ENCODE measurements at places on chromosomes 5 and 9. TPM values are rescaled to one million over a fixed set of nuclear protein-coding genes. Genes with fewer than 3 reads are reported as not detected.

- H3K4me3 ChIP-seq: no peak overlapping the region
- H3K27ac ChIP-seq: no peak overlapping the region
- H3K4me1 ChIP-seq: no peaks in the 10 kb centered on the region
- no peak for DNase-seq
- no peaks in the 10 kb centered on the region for H3K36me3 ChIP-seq
Measured at GRCh38 chr5:98530224-98530623, 243.2 kb upstream of the RGMB start.

DNA sequence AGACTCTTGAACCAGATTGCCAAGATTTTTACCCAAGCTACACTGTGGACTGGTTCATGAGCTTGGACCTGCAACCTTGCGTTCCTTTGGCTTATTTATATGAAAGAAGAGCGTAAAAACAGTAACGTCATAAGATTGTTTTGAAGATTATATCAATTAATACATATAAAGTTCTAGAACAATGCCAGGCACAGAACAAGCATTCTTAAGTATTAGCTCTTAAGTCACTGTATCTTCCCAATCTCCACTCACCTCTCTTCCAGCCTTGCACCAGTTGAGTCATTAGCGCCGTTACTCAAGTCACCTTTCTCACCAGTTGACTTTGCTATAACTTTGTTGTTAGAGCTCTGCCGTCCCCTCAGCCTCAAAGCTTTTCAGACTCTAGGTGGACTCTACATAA lies 415.7 kb downstream of the PLK2 start:
- H3K27me3 ChIP-seq: no peaks in the 10 kb centered on the region
- no peaks in the 10 kb centered on the region for H3K4me1 ChIP-seq
- H3K27ac ChIP-seq: no peak overlapping the region
- H3K4me3 ChIP-seq: no peak overlapping the region
- no peak for DNase-seq

GRCh38 chr5:14118551-14119320 lies 24.4 kb upstream of the TRIO start:
- H3K4me3 ChIP-seq: no peak overlapping the region
- H3K27me3 ChIP-seq: no peaks in the 10 kb centered on the region
- H3K36me3 ChIP-seq: no peaks in the 10 kb centered on the region
- H3K27ac ChIP-seq: no peak overlapping the region
- no peaks in the 10 kb centered on the region for H3K4me1 ChIP-seq
- no peak for DNase-seq

The ATP10B gene
- 4.2 TPM for total RNA-seq

The PDE8B gene
- 7.0 TPM for total RNA-seq

DNA sequence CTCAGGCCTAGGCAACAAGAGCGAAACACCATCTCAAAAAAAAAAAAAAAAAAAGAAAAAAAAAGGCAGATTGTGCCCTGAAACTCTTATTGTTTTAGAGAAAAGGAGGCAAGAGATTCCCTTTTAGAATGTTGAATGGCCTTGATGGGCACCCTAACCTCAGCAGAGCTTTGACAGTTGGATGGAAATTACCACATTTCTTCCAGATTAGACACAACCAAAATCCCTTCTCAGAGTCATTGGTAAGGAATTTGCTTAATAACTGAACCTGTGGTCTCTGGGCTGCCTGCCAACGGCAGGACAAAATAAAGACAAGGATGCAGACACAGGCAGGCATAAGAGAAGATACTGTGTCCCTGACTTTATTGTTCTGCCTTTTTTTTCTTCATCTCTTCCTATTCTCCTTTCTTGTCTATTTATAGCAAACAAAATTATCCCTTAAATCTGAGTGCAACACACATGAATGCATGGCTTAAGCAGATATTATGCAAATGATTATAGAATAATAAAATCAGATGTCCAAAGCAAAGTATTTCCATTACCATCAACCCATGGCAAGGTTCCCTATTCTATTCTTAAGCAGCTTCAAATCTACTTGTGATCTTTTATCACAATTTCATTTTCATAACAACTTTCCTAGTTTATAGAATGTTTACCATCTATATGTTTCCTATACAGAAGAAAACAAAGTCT lies 37.3 kb upstream of the TRIO start:
- H3K36me3 ChIP-seq: no peaks in the 10 kb centered on the region
- no peak overlapping the region for H3K27ac ChIP-seq
- no peaks in the 10 kb centered on the region for H3K4me1 ChIP-seq

DNA sequence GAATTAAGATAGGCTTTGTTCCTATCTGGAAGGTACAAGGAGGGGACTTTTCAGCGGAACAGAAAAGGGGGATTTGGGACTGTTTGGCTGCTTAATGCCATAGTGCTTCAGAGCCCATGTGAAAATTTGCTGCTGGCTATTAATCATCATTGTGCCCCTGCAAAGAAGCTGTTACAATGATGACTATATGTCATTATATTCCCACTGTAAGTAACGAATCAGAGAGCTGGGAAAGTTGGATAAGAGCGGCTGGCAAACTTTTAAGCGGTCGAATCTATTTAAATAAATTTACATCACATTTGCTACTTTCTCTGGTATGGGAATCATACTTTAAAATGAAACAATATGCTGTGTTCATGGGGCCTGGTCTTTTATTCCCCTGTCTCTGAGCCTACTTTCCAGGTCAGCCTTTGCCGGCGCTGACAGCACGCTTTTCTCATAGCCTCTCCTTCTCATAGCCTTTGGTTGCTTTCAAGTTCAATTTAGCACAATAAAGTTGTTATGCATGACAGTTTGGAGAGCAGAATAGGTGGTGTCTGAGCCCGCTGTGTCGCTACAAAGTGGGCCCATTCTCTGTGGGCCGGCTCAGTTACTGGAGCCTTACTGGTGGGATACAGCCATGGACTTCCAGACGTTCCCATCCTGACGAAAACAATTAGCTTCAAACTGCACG lies 271.2 kb upstream of the TMEM161B start:
- DNase-seq: no peak
- no peak overlapping the region for H3K27ac ChIP-seq
- no peaks in the 10 kb centered on the region for H3K36me3 ChIP-seq
- no peak overlapping the region for H3K4me3 ChIP-seq

DNA sequence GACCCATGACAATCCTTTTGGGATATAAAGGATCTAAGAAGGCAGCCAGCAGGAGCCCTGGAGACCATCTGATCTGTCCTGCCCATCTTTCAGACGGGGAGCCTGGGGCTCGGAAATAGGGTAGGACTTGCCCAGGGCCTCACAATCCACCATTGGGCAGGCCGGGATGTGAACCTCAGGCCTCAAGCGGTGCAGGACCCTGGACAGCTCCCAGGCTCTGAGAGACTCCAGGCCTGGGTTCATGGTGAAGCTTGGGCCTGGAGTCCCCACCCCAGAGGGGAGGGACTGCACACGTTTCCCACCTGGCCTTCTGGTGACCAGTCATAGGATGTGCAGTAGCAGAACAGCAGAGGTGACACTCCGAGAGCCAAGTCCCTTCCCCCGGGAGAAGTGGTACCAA lies 36.6 kb upstream of the RAPGEF1 start:
- no peak overlapping the region for H3K27ac ChIP-seq
- H3K4me1 ChIP-seq: no peaks in the 10 kb centered on the region
- no peak overlapping the region for H3K4me3 ChIP-seq
- no peaks in the 10 kb centered on the region for H3K36me3 ChIP-seq
- H3K27me3 ChIP-seq: no peaks in the 10 kb centered on the region

DNA sequence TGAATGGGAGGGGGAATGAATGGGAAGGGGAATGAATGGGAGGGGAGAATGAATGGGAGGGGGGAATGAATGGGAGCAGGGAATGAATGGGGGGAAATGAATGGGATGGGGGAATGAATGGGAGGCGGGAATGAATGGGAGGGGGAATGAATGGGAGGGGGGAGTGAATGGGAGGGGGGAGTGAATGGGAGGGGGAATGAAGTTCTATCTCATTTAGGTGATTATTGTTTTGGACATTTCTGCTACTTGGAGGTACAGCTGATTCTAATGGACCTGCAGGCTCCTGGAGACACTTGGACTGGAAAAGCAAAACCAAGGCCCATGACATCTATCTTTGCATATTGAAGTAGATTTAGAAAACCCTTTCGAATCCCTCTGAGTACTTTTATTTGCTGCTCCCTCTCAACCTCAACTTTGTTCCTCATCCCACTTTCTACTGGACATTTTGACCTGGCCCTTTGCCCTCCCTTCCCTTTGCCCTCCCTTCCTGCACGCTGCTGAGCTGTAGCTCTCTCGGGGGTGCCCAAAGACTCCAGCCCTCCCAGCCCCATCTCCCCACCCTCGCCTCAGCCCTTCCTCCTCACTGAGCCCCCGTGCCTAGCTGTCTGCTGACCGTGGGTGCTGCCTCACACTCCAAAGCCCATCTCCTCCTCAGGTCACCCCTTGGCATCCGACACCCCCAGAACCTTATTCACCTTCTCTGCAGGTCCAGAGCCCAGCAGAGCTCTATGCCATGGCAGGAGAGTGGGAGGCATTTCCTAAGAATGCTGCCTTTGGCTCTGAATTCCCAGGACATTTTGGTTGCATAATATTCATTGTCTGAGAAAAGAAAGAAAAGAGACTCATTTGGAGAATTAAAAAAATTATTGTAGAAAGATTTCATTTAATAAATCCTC lies 19.9 kb upstream of the LPCAT1 start:
- H3K4me1 ChIP-seq: peaks cover 4% of the 10 kb centered on the region
- no peak for DNase-seq
- no peaks in the 10 kb centered on the region for H3K27me3 ChIP-seq
- no peak overlapping the region for H3K27ac ChIP-seq

The IFNA2 gene
- total RNA-seq: not detected

The TAF11L10 gene
- total RNA-seq: not detected

DNA sequence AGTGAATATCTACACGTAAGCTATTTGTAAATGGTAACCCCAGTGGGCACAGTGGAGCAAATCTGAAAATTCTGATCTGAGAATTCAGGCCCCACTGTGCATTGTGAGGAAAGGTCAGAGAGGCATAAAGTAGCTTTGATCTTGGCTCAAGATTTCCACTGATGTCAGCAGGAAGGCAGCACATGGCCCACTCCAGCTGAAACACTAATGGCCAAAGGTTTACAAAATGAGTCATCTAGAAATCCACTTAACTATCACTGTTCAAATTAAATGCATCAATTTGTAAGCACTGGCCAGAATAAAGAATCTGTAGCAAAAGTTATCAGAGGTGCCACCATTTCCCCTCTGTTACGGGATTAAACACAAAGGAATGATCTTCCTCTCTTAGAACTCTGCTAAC lies 191.6 kb downstream of the C9orf152 start:
- no peaks in the 10 kb centered on the region for H3K27me3 ChIP-seq
- no peak overlapping the region for H3K27ac ChIP-seq
- H3K4me1 ChIP-seq: no peaks in the 10 kb centered on the region
- H3K36me3 ChIP-seq: no peaks in the 10 kb centered on the region
- no peak overlapping the region for H3K4me3 ChIP-seq

GRCh38 chr9:133740911-133741310 lies 2.8 kb upstream of the SARDH start:
- H3K4me3 ChIP-seq: no peak overlapping the region
- no peaks in the 10 kb centered on the region for H3K4me1 ChIP-seq
- no peak for DNase-seq
- no peak overlapping the region for H3K27ac ChIP-seq

The KIF12 gene
- total RNA-seq: 124 TPM

The CDH10 gene
- 0.61 TPM for total RNA-seq

The SFXN1 gene
- 15.9 TPM for total RNA-seq

GRCh38 chr9:86944796-86945727 lies 2.2 kb downstream of the GAS1 start:
- H3K27ac ChIP-seq: peak overlapping the region; percentile 93
- no peaks in the 10 kb centered on the region for H3K4me1 ChIP-seq
- H3K4me3 ChIP-seq: peak overlapping the region; percentile 80
- DNase-seq: peak; percentile 43
- H3K27me3 ChIP-seq: no peaks in the 10 kb centered on the region

GRCh38 chr5:174625591-174626350 lies 98.6 kb upstream of the MSX2 start:
- no peak overlapping the region for H3K4me3 ChIP-seq
- no peaks in the 10 kb centered on the region for H3K4me1 ChIP-seq
- no peak overlapping the region for H3K27ac ChIP-seq
- no peaks in the 10 kb centered on the region for H3K36me3 ChIP-seq
- DNase-seq: no peak
- no peaks in the 10 kb centered on the region for H3K27me3 ChIP-seq

DNA sequence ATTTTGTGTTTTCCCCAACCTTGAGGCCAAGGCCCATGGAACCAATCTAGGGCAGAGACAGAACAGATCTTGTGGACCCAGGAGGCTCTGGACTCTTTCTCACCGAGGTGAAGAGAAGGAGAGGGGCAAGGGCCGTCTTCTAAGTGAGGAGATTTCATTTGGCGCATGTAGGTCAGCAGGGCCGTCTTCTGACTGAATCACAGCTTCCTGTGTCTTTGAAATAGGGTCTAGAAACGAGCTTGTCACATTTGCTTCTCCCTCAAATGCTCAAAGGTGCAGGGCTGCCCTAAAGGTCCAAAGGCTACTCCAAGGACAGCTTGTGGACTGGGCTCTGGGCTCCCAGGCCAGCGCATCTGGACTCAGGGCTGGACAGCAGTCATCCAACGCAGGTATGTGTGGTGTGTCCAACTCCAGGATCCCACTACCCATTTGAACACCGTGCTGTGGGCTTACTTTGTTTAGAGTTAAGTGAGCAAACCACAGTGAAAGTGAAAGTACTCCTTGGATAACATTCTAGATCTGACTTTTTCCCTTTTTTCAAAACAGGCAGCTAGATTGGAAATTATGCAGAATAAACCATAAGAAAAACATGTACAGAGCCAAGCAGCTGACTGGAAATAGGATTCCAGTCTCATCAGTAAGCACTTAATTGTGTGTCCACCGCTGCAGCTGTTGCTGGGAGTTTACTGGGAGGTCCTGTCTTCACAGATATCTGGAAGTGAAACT lies 357.0 kb downstream of the GADD45G start:
- DNase-seq: no peak
- H3K27ac ChIP-seq: no peak overlapping the region
- H3K27me3 ChIP-seq: no peaks in the 10 kb centered on the region
- no peaks in the 10 kb centered on the region for H3K36me3 ChIP-seq
- no peaks in the 10 kb centered on the region for H3K4me1 ChIP-seq

- no peaks in the 10 kb centered on the region for H3K4me1 ChIP-seq
- no peak overlapping the region for H3K4me3 ChIP-seq
- H3K27ac ChIP-seq: no peak overlapping the region
- no peaks in the 10 kb centered on the region for H3K36me3 ChIP-seq
- DNase-seq: no peak
- no peaks in the 10 kb centered on the region for H3K27me3 ChIP-seq
Measured at GRCh38 chr9:89986190-89986589, 381.4 kb downstream of the GADD45G start.

DNA sequence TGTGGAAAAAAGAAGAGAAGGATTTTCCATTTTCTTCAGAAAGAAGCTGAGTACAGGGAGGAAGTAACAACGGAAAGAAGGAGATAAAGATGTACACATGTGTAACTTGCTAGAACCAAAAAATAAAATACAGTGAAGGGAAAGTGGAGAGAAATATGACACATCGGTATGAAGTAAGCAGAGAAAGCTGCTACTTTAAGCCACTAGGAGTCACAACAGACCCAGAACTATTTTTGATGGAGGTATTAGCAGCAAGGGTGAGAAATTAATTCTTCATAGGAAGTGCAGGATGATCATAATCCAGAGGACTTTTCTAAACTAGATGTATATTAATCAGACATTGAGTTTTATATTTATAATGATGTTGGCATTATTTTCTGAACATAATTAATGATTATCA lies 88.5 kb downstream of the FAM174A start:
- H3K27ac ChIP-seq: no peak overlapping the region
- no peak overlapping the region for H3K4me3 ChIP-seq
- H3K36me3 ChIP-seq: no peaks in the 10 kb centered on the region
- no peaks in the 10 kb centered on the region for H3K4me1 ChIP-seq
- no peaks in the 10 kb centered on the region for H3K27me3 ChIP-seq

GRCh38 chr9:121189660-121190059 lies 12.0 kb downstream of the RAB14 start:
- DNase-seq: no peak
- no peaks in the 10 kb centered on the region for H3K27me3 ChIP-seq
- H3K4me1 ChIP-seq: peaks cover 18% of the 10 kb centered on the region
- no peak overlapping the region for H3K27ac ChIP-seq
- peaks cover 9% of the 10 kb centered on the region for H3K36me3 ChIP-seq

Measured in pancreas (tissue), 10 donors.